ENCODE measurements at places on chromosomes 16 and 17.

DNA sequence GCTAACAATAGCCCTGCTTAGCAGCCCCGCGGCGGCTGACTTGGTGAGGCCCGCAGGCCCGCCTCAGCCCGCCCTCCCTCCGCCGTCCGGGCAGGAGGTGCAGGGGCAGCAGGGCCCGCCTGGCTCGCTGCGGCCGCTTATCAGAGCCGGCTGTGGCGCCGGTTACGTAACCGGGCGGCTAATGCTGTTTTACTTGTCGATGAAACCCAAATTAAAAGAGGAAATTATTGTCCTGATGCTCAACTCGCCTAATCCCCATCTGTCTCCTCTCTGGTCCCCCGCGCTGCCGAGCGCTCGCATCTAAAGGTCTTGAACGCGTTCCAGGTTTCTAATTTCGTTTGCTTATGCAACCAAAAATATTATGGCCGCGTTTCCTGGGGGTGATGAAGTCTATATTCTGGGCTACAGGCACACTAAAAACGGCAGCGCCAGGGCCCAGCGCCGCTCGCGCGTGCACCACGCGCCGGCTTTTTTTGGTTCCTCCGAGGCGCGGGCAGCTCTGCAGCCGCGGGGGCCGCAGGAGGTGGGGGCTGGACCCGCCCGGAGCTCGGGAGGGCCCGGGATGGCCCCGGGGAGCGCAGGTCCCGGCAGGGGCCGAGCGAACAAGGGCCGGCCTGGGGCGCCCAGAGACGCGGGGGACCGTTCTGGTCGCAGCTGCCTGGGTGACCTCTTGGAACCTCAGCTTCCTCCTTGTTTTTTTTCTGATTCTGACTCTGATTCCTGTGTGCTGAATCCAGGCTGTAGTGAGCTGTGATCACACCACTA is 65.2 kb upstream of the TOB1 start:
- DNase-seq: peak; percentile 78

- DNase-seq: no peak
Measured at GRCh38 chr16:19073344-19073743, 5.9 kb downstream of the COQ7 start.

DNA sequence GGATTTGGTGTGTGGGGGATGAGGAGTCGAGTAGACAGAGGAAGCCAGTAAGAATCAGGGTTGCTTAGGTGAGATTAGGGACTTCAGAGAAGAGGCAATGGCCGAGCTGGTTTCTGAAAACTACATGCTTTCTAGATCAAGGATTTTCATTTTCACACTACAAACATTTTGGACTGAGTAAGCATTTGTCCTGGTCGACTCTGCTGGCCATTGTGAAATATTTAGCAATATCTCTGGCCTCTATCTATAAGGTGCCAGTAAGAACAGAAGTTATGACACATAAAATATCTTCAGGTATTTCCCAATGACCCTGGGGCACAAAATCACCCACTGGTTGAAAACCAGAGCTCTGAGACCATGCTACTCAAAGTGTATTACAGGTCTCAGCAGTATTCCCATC is 1275.1 kb upstream of the CDH8 start:
- DNase-seq: no peak

DNA sequence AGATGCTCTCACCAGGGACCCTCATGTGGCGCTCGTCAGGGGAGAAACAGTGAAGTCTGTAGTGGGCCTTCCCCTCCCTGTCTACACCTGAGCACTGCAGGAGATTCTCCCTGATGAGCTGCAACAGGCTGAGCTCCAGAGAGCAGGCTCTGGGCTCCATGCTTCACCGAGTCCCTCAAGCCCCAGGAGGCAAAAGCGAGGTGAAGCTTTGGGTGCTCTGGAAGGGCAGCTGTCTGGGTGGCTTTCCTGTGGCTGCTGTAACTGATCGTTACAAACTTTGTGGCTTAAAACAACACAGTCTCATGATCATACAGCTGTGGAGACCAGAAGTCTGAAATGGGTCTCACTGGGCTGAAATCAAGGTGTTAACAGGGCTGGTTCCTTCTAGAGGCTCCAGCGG is 12.1 kb upstream of the CD300LD start:
- no peak for DNase-seq

DNA sequence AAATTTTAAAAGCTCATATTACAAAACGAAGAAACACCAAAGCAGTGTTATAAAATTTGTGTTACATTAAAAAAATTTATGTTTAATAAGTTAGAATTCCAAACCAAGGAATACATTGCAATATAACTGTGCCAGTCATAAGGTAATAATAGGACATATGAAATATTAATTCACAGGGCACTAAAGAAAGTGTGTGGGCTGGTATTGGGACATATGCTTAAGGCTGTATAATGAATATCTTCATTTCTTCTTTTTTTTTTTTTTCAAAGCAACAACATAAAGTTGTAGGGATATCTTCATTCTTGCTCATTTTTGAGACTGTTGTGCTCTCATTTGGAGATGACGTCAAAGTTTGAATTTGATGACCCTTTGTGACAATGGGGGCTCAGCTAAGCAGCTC is 17.5 kb upstream of the FBXO47 start:
- DNase-seq: no peak

- DNase-seq: peak; percentile 96
Measured at GRCh38 chr16:19138601-19139000, 24.8 kb downstream of the ITPRIPL2 start.

DNA sequence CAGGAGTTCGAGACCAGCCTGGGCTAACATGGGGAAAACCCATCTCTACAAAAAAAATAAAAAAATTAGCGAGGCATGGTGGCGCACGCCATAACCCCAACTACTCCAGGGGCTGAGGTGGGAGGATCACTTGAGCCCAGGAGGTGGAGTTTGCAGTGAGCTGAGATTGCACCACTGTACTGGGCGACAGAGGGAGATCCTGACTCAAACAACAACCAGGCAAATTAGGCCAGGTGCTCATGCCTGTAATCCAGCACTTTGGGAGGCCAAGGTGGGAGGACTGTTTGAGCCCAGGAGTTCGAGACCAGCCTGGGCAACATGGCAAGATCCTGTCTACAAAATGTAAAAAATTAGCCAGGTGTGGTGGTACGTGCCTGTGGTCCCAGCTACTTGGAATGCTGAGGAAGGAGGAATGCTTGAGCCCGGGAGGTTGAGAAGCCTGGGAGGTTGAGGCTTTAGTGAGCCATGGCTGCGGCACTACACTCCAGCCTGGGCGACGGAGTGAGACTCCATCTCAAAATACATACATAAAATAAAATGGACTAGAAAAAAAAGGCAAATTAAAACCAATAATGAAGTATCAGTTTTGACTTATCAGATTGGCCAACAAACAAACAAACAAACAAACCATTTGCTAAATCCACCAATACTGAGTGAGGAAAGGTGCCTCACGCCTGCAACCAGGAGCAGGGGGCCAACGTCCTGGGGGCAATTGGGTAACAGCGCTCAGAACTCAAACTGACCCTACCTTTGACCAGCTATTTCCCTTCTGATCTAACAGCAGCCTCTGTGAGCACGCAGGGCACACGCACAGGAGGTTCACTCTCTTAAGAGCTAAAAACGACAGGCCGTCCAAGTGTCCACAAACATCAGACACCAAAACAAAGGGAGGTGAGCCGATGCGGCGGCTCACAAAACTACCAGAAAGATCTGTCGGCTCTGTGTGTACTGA is 19.4 kb upstream of the FASN start:
- DNase-seq: no peak

DNA sequence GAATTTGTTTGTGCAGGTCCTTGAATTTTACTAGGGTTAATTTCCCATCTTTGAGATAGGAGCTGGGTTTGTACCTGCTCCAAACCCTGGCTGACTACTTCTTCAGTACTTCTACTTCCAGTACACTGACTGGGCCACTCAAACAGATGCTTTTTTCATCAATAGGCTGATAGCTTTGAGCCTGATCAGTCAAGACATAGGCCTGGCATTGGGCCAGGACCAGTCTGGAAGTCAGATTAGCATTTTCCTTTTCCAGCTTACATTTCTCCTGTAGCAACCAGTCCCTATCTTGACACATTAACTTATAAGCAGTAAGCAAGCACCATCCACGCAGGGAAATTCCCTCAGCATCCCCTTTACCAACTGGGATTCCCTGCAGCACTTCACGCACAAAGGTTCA is 7.5 kb upstream of the TMEM101 start:
- no peak for DNase-seq

DNA sequence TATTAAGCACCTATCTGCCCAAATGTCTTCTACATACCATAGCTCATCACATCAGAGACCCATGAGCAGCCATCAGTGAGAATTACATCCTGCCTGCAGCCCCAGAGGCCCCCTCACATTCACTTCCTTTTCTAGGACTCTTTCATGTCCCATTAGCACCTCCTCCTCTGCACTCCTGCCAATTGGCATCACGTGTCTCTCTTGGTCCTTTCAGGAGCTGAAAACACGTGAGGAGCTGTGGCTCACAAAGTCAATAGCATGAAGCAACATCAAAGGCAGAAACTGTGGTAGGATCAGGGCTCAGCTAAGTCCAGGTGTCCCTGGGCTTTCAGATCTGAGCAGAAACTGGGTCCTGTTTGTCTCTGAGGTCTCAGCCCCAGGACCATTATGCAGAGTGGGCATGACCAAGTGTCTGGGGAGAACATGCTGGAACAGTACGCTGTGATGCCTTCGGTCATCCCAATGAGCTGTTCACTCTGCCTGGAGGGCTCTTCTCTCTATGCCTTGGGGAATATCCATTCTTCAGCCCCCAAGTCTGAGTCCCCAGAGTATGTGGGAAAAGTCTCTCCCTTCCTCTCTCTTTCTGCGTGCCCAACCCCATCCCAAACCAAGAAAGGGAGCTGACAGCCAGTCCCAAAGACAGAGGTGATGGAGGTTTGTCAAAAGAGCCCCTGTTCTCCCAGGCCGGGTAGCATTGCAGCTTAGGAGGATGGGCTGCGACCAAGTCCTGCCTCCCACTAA is 457.0 kb upstream of the CDH5 start:
- peak; percentile 88 for DNase-seq

- DNase-seq: no peak
Measured at GRCh38 chr17:50614471-50615051, 20.1 kb upstream of the ABCC3 start.

- DNase-seq: no peak
Measured at GRCh38 chr16:68332411-68333121, 21.7 kb downstream of the PRMT7 start.

DNA sequence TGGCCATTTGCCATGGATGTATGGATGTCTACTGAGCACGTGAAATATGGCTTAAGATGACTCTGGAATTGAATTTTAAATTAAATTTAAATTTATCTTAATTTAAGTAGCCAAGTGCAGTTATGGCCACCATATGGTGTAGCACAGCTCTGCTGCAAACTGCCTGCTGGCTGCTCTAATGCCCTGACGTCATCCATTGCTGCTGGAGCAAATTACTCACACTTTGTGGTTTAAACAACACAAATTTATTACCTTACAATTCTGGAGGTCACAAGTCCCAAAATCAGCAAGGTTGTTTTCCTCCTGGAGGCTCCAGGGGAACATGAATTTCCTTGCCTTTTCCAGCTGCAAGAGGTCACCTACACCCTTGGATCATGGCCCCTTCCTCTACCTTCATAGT is 679.3 kb upstream of the EEF2KMT start:
- no peak for DNase-seq

- DNase-seq: no peak
Measured at GRCh38 chr17:66952681-66953629, 11.6 kb upstream of the CACNG4 start.

- DNase-seq: no peak
Measured at GRCh38 chr16:89795676-89796075, 20.8 kb downstream of the FANCA start.

DNA sequence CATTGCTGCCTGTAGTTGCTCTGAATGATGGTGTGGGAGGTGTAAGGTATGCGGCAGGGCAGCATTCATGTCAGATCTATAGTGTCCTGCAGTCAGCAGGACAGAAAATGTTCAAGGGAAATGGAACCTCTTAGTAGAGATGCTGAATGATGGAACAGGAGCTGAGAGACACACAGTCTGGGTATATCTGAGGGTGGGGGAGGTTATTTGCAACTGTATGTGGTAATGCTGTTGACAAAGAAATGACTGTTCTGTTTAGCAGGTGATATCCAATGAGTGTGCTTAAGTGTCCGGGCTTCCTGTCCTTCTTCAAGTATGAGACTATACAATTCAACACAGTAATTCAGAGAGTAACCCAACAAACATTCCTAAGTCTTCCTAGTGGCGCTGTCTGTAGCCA is 46.6 kb downstream of the STH start:
- no peak for DNase-seq

- no peak for DNase-seq
Measured at GRCh38 chr16:58148526-58148925, 19.3 kb upstream of the CFAP20 start.

- no peak for DNase-seq
Measured at GRCh38 chr17:80944326-80944725, 47.3 kb upstream of the CHMP6 start.

- no peak for DNase-seq
Measured at GRCh38 chr17:1582374-1582773, 19.8 kb upstream of the PITPNA start.

- DNase-seq: no peak
Measured at GRCh38 chr16:22843856-22844255, 29.9 kb downstream of the HS3ST2 start.

- DNase-seq: no peak
Measured at GRCh38 chr17:64003526-64004121, 5.5 kb downstream of the PRR29 start.

GRCh38 chr16:68520649-68521086 is 18.4 kb upstream of the ZFP90 start:
- DNase-seq: peak; percentile 86

GRCh38 chr17:40963838-40964237 is 2.9 kb downstream of the KRT39 start:
- DNase-seq: no peak

GRCh38 chr16:86892509-86892908 is 314.2 kb downstream of the FOXL1 start:
- no peak for DNase-seq

DNA sequence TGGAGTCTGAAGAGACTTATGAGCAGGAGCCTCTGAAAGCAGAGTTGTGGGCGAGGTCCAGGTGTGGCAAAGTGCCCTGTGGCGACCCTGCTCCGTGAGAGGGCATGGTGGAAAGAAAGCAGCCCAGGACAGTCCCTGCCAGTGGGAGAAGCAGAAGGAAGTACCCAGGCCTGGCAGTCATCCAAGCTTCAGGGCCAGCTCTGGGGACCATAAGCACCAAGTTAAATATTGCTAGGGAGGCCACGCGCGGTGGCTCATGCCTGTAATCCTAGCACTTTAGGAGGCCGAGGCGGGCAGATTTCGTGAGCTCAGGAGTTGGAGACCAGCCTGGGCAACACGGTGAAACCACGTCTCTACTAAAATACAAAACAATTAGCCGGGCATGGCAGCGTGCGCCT is 4.9 kb upstream of the ASGR1 start:
- peak; percentile 42 for DNase-seq

- DNase-seq: no peak
Measured at GRCh38 chr16:84959045-84959576, 52.2 kb downstream of the ZDHHC7 start.

- DNase-seq: no peak
Measured at GRCh38 chr17:68423251-68423650, 34.0 kb downstream of the WIPI1 start.

GRCh38 chr16:31114468-31114867 is 3.0 kb upstream of the KAT8 start:
- DNase-seq: no peak

- DNase-seq: no peak
Measured at GRCh38 chr16:49490321-49490705, 116.7 kb downstream of the C16orf78 start.

Measured in DMS153 (cell line).